Thoracic aorta (tissue), 2 donors: ENCODE measurements at places on chromosomes 2 and 18. TPM values are rescaled to one million over a fixed set of nuclear protein-coding genes. Genes with fewer than 3 reads are reported as not detected.

DNA sequence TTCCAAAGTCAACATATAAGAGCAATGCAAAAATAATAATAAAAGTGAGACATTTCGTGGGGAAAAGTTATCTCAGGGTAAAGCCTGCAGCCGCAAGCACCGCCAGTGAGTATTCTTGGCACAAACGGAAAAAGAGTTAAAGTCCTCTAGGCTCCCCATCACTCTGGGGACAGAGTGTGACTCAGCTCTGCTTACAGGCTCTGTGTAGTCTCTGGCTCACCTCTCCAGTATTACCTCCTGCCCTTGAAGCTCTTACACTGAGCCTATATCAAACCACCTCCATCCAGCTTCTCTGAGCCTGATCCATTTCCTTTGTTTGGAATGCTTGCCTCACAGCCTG lies 55.5 kb downstream of the MTHFD2 start:
- no peak for DNase-seq

DNA sequence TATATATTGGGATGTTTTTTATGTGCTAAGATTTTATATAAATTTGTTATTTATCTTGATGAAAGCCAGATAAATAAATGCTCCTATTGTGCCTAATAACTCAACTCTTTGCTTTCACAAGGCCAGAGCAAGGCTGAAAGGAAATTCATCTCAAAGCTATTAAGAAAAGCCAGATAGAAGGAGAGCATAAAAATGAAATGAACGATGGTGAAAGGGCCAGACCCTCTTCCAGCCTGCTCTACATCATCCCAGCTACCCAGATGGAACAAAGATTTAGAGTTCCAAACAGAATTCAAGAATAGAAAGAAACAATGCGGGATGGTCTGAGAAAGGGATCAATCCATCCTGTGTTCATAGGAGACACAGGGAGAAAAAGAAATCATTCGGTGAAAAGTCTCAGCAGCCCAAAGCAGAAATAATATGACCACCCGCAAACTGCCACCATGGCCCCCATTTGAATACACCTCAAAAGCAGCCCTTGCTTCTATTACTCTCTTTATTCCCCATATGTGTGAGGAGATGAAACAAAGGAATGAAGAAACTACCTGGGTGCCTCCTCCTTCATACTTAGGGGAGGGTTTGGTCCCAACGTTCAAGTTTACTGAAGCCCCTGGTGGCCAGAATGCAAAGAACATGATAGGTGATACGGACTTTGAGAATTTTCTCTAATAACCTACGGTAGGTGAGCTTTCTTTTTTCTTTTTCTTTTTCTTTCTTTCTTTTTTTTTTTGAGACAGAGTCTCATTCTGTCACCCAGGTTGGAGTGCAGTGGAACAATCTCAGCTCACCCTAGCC lies 110.1 kb upstream of the FBXO11 start:
- no peak for DNase-seq

FMNL2 gene
- total RNA-seq = 87.0 TPM

DNA sequence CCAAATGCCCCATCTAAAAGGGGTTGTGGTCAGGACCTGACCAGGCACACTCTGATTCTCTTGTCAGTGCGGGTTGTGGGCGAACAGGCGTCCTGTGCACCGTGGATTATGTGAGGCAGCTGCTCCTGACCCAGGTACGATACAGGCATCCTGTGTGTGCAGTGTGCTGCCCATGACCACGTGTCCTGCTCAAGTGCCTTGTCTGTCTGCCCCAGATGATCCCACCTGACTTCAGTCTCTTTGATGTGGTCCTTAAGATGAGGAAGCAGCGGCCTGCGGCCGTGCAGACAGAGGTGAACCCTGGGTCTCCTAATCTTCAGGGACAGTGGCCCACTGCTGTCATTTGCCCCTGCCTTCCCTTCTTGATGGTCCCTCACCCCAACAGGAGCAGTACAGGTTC lies 14.6 kb downstream of the PTPN18 start:
- DNase-seq = no peak

- peak; percentile 34 for DNase-seq
Measured at GRCh38 chr2:190835303-190835930, 45.2 kb upstream of the GLS start.

GRCh38 chr2:200744201-200744602 lies 67.5 kb upstream of the BZW1 start:
- DNase-seq = no peak

- no peak for DNase-seq
Measured at GRCh38 chr2:182650704-182651103, 65.4 kb upstream of the DNAJC10 start.

DNA sequence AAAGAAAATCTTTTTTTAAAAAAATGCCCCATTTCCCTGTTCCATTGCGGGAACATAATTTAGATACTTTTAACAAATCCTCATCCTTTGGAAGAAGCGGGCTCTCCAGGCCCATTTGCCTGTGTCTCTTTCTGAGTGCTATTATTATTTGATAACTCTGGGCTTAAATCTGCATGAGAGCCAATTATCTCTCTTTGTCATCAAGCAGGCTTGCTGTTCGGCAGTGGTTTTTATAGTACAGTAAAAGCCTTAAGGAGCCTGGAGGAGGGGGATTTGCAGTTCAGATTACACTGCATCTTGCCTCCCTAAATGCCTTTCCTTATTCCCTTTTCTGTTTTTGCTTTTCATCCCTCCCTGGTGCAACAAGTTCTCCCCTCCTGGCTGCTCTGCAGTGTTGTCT lies 50.6 kb downstream of the CELF4 start:
- DNase-seq = no peak

ANKRD53 gene
- total RNA-seq = 0.49 TPM

DIPK1C gene
- not detected for total RNA-seq

DNA sequence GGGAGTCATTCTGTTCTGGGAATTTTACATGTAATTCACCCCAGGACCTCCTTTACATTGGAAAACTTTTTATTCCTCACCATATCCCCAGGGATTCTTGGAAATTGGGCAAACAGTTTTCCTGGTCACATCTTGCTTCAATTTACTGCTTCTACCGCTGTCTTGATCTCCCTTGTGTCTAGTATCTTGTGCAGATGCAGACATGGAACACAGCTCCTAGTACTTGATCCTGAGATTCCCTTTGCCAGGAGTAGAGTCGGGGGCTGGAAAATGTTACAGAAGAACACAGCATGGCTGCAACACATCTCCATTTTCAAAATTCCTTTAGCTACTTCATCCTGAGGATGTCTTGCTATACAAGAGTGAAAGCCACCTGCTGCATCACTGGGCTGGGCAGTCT lies 472.8 kb downstream of the PLCL1 start:
- DNase-seq = no peak

SIGLEC15 gene
- total RNA-seq = 0.49 TPM

NEU2 gene
- total RNA-seq = not detected

DNA sequence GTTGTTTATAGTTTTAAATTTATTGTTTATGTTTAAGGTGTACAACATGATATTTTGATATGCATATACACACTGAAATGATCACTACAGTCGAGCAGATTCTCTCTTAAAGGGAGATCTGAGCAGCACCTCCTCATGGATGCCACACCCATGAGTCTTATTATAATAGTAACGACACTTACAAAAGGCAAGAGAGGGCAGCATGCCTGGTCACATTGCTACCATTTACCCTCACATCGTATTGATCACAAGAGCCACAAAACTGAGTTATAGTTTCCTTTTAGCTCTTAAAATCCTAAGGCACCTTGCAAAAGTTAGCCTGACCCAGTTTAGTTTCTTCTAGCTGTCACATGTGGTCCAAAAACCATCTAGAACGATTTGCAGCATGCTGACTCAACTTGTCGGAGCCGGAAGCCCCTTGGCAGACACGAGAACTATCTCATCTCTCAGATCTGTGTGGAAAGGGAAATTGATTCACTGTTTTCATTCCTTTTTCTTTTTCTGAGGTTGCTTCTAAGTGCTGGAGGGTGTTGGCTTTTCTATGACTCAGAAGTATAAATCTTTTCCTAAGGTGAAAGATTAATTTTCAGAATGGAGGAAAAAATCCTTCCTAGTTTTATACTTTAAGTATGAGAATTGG lies 85.3 kb downstream of the CDC42EP3 start:
- DNase-seq = peak; percentile 19

ITGB6 gene
- not detected for total RNA-seq

ABHD1 gene
- not detected for total RNA-seq

DNA sequence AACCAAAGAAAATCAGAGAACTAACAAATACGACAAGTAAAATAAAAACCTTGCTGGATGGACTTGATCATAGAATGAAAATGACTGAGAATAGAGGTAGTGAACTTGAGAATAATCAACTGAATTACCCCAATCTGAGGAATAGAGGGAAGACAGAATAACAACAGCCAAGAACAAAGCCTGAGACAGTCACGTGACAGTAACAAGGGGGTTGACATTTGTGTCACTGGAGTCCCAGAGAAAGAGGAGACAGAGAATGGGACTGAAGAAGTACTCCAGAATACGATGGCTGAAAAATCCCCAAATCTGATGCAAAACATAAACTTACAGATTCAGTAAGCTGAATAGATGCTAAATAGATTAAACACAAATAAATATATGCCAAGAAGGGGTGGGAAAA lies 248.5 kb upstream of the HDAC4 start:
- DNase-seq = no peak

DNA sequence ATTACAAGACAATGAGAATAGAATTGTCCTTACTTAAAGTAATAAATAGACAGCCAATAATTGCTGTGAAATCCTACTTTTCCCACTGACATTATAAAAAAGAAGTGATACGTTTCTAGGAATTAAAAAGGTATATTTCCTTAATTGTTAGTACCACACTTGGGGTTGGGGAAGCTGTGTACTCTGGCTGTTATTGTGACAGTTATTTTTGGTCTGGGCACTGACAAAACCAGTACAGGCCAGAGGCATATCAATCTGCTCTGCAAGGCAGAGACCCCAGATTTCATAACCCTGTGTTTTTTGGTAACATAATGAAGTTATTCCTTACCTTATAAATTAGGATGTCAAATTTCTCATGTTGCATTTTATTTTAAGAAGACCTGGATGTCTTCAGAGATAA lies 66.5 kb downstream of the RAB10 start:
- no peak for DNase-seq

DNA sequence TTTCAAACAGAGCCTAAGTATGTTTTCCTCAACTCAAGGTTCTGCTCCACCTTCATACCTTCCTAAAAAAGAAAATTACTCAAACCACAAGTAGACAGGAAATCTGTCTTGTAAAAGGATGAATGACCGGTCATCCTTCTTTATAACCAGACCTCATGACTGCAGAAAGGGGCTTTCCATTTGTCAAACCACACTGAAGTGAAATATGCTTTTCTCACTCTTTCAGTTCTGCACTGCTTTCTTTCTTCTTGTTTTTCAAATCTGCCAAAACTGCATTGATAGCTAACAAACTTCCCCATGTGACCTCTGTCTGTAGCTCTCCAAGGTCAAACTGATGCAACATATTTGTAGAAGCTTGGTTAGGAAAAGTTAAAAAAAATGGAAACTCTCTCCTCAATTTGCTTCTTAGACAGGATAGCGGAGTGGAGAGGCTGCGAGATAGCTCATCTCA lies 308.9 kb upstream of the CCDC68 start:
- DNase-seq = no peak

DNA sequence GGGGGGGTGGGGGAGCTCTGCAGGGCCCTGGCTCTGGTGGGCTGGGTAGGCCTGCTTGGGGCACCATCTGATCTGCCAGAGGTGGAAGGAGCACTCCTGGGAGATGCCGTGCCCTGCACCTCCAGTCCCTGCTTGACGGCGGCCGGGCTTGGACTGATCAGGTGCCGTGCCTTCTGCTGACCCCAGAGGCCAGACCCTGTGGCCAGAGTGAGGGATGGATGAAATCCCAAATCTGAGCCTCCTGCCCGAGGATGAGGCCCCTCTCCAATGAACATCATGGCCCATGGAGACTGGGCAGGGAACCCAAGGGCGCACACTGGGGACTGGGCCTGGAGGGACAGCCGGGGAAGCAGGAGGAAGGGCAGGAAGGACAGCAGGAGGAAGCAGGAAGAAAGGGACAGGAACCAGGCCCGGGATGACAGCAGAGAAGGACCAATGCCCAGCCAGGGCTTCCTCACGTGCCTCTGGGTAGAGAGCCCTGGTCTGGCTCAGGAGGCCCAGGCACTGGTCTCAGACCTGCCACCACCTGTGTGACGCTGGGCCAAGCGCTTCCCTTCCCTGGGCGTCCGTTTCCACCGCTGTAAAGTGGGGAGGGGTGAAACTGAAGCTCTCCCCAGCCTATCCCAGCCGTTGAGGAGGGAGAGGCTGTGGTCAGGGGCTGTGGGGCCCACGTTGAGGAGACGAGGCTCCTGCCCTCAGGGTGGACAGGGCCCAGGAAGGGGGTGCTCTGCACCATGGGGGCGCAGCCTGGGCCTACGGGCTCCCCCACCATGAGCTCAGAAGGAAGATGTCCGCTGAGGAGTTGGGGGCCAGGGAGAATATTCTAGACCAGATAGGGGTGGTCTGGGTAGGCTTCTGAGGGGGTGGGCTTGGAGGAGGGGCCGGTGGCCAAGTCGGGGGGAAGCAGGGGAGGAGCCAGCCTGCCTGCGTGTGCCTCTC lies 1.0 kb upstream of the GPR35 start:
- no peak for DNase-seq

GRCh38 chr2:1988049-1988448 lies 243.7 kb upstream of the PXDN start:
- no peak for DNase-seq

- no peak for DNase-seq
Measured at GRCh38 chr2:80299661-80300060, 4.9 kb downstream of the LRRTM1 start.

- no peak for DNase-seq
Measured at GRCh38 chr2:204114295-204115136, 178.0 kb downstream of the ICOS start.

CHRNA1 gene
- not detected for total RNA-seq

CHST10 gene
- 8.5 TPM for total RNA-seq

GRCh38 chr2:80348953-80349352 lies 44.4 kb upstream of the LRRTM1 start:
- no peak for DNase-seq

DNA sequence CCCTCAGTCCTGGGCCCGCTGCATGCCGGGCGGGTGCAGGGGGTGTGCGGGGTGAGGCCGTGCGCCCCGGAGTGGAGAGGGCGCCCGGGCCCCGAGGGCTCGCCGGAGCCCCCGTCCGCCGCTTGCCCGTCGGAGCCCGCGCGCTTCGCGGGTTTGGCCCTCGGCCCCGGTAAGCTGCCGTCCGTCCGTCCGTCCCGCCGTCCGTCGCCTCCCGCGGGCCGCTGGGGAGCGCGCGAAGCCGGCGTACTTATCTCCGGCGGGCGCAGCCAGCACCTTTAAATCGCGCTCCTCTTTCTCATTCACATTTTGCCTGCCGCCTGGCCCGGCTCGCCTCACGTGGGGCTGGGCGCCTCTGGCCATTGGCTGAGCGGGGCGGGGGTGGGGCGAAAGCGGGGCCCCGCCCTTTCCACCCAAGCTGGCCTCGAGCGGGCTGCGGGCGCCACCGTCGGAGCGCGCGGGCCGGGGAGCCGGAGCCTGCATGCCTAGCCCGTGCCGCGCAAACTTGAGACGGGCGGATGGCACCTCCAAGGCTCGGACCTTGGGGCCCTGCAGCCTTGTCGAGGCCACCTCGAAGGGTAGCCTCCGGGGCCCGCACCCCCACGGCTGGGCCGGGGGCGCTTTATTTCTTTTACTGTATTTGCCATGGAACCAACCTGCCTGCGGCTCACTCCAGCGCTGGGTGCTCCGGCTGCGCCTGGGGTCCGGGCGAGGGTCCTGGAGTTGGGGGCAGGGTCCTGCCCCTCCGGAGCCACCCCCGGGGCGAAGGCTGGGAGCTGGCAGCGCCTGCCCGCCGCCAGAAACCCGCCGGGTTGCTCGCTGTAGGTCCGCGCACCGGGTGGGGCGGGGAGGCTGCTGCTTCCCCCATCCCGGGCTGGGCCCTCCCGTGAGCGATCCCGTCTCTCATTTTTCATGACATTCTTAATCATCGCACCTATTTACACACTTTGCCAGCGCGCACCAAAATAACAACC lies at the start of gene GBX2:
Gene GBX2, minus strand, starts transcription at position 277 of the 971 bp plus-strand sequence. CDS start 415 bp downstream, outside the sequence.
- DNase-seq = no peak

- no peak for DNase-seq
Measured at GRCh38 chr2:216950547-216950946, 90.7 kb upstream of the TNP1 start.
